ENCODE measurements at places on chromosomes 3 and 15.

- DNase-seq, result no peak
Measured at GRCh38 chr3:146468234-146468633, 1.1 kb downstream of the PLSCR2 start.

- DNase-seq, result no peak
Measured at GRCh38 chr3:143895805-143896204, 47.5 kb upstream of the SLC9A9 start.

DNA sequence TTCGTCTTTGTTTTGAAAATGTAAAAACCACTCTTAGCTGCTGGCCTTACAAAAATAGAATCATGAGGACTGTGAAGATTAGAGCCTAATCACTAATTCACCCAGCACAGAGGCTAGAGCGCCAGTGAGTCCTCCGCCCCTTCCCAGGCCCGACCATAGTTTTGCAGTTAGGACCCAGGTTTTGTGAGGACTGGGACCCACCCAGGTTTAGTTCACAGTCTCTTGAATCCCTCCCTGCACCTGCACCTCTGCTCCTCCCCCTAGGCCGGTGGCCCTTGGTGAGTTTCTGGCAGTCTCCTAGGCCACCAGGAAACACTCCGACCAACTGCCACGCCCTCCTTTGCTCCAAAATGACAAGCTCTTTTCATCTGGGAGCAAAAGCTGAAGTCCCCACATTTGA is 136.0 kb upstream of the CCDC54 start:
- DNase-seq, result no peak

GRCh38 chr3:154023148-154023547 is 98.0 kb upstream of the ARHGEF26 start:
- no peak for DNase-seq

DNA sequence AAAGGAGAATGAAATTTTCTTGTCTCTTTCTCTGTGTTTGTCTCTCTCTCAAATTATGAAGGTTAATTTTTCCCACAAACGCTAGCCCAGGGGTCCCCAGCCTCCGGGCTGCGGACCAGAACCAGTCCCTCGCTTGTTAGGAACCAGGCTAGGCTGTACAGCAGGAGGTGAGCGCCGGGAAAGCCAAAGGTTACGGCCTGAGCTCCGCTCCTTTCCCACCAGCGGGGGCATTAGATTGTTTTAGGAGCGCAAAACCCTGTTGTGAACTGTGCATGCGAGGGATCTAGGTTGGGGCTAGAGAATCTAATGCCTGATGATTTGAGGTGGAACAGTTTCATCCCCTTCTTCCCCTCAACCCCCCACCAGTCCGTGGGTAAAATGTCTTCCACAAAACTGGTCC is 74.7 kb upstream of the ZNF385D start:
- DNase-seq, result no peak

DNA sequence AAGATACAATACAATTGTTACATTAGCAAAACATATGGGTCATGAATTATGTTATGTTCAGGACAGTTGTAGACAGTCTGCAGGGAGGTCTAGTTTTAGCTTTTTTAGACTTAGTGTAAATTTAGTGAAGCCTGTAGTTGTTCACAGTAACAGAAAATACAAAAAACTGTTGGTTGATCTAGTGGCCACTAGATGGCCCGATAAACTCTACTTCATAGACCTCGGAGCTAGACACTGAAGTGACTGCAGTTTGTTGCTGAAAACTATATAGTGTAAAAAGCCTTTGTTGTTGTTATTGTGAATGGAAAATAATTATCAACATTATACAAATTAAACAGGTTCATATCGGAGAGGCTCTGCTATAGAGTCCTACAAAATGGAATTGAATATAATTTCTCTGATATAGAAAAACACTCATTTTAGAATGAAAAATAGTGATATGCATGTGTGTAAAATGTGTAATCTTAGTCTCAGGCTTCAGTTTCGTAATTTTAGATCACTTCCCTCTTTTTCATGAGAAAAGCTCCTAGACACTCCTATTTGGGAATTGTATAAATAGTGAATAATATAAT is 18.3 kb downstream of the MAGEL2 start:
- DNase-seq, result no peak

- no peak for DNase-seq
Measured at GRCh38 chr15:91552555-91552954, 301.0 kb upstream of the SLCO3A1 start.

DNA sequence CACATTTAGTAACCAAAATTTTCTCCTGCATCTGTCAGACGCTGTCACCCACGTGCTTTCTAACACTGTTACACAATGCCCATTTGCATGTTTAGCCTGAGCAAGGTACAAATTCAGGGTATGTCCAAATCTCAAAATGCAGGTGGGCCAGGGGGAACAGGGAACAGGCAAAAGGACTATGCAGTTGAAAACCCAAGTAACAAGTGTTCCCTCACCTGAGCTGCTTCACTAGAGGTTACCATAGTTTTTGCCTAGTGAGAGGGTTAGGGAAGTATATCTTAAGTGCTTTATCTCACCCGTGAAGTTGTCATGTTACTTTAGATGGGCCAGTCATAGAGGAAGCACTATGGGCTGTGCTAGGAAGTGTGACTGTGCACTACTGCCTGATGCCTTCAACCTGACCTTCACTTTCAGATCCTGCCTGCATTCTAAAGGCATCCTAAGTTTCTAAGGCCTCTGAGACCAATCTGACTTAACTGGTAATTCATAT is 6.0 kb upstream of the TMEM87A start:
- no peak for DNase-seq

- no peak for DNase-seq
Measured at GRCh38 chr3:141859651-141860050, 16.8 kb upstream of the ATP1B3 start.

DNA sequence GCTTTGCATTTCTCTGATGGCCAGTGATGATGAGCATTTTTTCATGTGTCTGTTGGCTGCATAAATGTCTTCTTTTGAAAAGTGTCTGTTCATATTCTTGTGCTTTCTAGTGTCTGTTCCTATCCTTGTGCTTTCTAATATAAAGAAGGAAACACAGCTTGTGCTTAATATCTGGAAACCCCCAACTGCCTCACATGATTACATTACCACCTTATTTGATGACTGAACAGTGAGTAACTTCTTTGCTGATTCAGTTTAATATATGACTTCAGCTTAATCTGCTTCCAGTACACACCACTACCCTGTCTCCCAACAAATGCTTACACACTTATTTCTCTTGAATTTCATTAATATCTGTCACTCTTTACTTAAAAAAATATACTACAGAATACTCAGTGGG is 835.1 kb downstream of the EDEM1 start:
- DNase-seq, result no peak

DNA sequence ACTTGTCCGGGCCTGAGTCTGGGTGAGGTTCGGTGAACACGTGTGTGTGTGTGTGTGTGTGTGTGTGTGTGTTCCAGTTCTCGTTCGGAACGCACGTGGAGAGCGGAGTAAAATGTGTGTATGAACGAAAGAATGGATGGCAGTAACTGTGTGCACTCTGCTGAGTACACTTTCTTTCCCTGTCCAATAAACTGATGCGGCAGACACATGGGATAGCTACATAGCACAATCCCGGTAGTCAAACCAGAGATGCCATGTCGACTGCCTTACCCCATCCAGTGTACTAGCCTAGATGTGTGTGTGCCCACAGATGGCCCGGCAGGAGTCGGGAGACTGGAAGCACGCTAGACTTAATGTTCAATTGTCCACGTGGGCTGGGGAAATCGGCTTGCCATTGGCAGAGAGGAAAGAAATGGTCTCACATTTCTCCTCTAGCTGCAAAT is 507 bp upstream of the GOLIM4 start:
- no peak for DNase-seq

- DNase-seq, result no peak
Measured at GRCh38 chr3:146157325-146158060, 3.5 kb downstream of the PLOD2 start.

DNA sequence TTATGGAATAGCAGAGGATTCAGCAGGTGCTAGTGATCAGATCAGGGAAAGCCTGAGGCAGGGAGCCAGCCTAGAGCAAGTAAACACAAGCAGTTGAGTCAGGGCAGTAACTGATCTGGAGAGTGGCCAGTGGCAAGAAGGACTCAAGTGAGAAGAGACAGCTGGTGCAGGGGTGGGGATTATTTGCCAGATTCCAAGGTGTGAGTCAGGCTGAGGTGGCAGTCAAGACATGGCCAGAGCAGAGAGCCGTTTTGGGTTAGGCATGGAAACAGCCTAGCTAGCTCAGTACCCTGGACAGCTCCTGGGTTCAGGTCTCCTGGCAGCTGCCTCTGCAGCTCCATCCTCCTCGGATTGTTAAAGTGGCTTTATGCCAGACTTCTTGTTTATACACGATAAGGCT is 281.9 kb upstream of the ONECUT1 start:
- DNase-seq, result peak; percentile 7

DNA sequence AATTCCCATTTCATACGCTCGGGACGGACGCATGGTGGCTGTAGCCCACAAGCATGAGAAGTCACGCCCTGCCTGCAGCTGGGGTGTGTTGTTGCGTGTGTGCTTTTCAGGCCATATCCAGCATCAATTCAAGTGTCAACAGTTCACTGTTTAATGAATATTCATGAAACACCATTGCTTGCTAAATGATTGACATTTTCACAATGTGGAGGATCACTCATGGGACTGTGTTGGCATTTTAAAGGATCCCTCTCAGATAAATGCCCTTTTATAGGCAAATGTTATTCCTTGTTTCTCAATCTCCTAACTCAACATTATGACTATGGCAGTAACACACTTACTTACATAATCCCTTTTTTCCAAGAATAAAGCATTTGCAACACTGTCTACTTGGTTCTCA is 511.3 kb downstream of the GABRG3 start:
- no peak for DNase-seq

DNA sequence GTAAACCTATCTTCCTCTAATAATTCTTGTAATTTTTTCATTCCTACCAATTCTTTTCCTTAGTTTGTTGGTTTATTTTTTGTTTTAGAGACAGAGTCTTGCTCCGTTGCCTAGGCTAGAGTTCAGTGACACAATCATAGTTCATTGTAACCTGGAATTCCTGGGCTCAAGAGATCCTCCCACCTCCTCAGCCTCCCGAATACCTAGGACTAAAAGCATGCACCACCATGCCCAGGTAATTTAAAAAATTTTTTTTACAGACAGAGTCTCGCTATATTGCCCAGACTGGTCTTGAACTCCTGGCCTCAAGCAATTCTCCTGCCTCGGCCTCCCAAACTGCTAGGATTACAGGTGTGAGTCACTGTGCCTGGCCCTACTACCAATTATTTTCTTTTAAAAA is 220.2 kb downstream of the ERC2 start:
- DNase-seq, result no peak

DNA sequence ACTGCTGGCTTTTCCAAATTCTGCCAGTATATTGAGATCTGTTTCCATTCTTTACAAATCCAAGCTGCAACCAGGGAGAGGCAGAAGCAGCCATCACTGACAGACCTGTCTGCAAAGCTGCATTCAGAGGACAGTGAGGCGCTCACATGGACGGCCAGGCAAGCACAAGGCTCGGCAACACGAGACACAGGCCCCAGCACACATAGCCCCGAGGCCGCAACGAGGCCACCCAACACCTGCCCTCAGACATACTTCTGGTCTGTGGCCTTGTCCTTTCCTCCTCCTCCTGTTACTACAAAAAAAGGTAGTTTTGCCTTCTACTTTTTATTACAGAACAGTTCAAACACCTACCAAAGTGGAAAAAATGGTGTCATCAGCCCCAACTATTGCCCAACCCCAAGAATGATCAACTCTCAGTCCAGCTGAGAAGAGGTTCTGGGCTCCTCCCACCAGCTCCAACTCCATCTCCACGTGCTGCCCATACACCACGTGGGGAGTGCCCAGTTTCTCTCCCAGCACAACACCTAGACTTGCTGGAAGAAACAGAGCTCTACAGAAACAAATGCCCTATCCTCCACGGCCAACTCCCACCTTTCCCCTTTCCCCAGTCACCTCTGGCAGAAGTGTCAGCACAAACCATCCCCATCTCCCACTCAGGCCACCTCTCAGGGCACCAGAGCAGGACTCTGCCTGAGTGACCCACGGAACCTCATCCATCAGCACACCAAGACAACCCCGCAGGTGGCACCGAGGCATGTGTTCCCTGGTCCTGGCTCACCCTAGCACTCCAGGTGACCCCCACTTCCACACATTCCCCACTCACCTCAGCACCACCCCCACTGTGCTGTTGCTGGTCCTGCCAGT is 7.4 kb downstream of the ZXDC start:
- no peak for DNase-seq

DNA sequence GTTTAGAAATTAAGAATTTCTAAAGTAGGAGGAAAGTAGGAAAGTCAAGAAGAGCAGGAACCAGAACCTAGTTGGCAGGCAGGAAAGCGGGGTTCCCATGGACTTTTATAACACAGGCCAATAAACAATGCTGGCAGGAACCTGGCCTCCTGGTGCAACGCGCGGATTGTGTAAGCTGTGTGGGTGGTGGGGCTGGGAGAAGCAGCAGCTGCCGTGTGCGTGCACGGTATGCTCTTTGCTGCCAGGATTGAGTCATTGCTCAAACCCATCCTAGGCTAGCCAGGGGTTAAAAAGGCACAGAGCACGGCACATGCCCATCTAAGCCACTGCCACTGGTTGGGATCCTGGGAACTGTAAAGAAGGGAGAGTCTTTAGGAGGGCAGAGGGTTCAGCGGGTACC is 209.9 kb upstream of the RGMA start:
- no peak for DNase-seq

DNA sequence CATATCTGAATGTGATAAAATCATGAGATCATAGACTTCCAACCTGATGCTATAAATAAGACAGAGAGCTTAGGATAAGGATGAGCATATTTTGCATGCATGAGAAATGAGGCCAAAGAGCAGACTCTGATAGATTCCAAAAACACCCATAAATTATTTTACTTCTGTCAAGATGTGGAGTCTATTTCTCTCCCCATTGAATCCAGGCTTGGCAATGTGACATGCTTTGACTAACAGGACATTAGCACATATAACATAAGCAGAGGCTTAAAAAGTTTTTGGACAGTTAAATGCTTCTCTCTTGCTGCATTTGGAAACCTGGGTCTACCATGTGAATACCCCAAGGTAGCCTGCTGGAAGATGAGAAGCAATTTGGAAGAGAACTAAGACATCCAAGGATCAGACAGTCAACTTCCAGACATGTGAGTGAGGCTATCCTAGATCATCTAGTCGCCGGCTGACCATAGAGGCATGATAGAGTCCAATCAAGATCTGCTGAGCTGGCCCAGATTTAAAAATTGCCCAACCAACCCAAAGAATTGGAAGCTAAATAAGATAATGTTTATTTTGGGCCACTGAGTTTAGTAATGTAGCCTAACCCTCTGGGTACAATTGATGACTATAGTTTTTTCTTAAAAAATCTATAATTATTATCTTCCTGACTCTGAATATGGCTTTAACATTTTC is 30.3 kb downstream of the MYLK start:
- DNase-seq, result no peak

GRCh38 chr3:52080830-52081719 is 24.7 kb upstream of the DUSP7 start:
- no peak for DNase-seq

DNA sequence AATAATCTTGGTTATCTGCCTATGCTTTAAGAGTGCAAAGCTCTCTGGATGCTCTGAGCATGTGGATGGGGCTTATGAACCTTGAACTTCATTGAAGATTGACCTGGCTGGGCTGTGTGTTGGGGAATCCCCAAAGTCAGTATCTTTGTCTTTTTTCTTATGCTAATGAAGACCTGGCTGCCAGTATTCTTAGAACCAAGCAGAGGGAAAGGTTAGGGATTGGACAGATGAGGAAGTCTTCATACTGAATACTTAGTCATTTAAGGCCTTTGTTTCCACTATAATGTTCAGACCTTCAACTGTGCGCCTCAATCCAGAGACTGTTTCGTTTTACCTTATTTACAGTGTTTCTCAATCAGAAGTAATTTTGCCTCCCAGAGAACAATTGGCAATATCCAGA is 42.5 kb upstream of the CMTM7 start:
- no peak for DNase-seq

- DNase-seq, result no peak
Measured at GRCh38 chr3:150887031-150887430, 18.2 kb downstream of the MINDY4B start.

Data from activated naive CD4-positive, alpha-beta T cell treated with anti-CD3 and anti-CD28 coated beads, Interleukin-2, amount 50 U/mL, for 16 hours (primary cell).